ENCODE measurements at places on chromosomes 16 and 17.

GRCh38 chr16:59042301-59042700 is 308.2 kb upstream of the GOT2 start:
- no peak for DNase-seq

- peak; percentile 70 for DNase-seq
Measured at GRCh38 chr17:77829843-77830799, 128.4 kb upstream of the TNRC6C start.

DNA sequence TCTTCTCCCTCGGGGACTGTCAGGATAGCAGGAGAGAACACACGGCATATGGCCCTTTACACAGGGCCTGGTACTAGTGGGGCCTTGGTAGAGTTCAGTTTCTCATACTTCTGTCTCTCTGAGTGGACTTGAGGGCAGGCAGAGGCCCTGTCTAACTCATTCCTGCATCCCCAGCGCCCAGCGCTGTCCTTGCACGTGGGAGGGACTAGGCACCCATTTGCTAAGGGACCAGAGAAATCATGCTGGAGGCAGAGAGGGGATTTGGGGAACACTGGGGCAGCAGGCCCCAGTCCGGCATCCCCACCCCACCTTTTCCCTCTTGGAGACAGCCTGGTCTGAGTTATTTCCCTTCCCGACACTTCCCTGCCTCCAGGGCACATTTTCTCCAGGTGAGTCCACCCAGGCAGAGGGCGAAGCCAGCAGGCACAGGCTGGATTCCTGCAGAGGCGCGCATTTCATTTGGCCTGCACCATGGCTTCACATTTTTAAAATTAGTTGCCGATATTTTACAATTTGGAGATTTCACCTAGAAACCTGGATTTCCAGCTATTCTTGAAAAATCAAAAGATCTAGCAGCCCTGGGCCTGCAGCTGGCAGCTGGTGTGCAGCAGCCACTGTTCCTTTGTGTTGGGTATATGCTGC is 9.7 kb upstream of the NKD1 start:
- DNase-seq = no peak

GRCh38 chr17:36755586-36755985 is 154.2 kb downstream of the MRM1 start:
- DNase-seq = peak; percentile 16

- DNase-seq = no peak
Measured at GRCh38 chr17:50239937-50240336, 34.3 kb upstream of the TMEM92 start.

GRCh38 chr16:55282441-55282840 is 41.6 kb upstream of the IRX6 start:
- DNase-seq = no peak

GRCh38 chr17:3886776-3887175 is 6.1 kb downstream of the CAMKK1 start:
- DNase-seq = no peak

DNA sequence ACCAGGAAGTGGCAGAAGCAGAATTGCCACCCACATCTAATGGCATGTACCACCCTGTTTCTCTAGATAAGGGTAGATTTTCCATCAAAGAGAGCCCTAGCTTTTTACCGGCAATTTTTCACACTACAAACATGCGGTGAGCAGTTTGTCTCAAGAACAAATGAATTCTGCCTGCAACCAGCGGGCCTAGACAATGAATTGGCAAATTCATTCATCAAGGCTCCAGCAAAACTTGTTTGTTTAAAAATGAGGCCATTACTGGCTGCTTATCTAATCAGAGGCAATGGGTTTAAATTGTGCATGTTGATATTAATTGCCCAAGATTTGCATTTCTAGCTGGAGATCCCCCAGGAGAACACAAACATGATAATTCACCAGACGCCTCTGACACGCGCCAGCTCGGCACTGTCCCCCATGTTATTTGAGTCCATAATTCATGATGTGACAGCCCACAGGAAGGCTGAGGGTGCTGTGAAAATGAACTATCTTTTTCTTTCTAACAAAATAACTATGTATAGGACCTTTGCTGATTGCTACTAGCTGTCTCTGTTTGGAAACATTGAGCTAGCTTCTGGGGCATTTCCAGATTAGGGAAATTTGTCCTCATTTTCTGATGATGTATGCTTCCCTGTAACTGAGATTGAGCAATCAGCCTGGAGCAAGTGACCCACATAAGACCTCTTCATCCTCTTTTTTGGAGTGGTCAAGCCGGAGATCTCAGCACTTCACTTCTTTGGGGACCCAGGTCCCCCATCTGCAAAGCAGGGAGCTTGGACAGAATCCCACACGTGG is 80.8 kb downstream of the CNGB1 start:
- peak; percentile 50 for DNase-seq

- DNase-seq = peak; percentile 36
Measured at GRCh38 chr17:70168044-70168976, 1.0 kb upstream of the KCNJ2 start.

DNA sequence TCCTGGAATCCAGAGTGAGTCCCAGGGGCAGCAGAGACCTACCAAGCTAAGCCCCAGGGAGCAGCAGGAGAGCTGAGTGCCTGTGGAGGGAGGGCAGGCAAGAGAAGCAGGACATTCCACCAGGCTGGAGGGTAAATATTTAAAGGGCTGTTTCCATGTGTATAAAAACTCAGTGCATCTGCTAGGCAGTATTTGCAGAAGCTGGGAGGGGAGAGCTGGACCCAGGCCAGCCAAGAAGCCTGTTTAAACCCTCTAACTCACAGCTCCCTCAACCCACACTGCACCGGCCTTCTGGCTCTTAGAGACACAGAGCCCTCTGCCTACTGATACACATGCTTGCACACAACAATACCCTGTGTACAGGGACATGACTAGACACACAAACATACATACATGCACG is 22.5 kb upstream of the TMEM132E start:
- DNase-seq = no peak

- DNase-seq = peak; percentile 85
Measured at GRCh38 chr16:85220125-85220839, 108.0 kb upstream of the CIBAR2 start.

- no peak for DNase-seq
Measured at GRCh38 chr17:80265205-80266068, 4.8 kb downstream of the RNF213 start.

DNA sequence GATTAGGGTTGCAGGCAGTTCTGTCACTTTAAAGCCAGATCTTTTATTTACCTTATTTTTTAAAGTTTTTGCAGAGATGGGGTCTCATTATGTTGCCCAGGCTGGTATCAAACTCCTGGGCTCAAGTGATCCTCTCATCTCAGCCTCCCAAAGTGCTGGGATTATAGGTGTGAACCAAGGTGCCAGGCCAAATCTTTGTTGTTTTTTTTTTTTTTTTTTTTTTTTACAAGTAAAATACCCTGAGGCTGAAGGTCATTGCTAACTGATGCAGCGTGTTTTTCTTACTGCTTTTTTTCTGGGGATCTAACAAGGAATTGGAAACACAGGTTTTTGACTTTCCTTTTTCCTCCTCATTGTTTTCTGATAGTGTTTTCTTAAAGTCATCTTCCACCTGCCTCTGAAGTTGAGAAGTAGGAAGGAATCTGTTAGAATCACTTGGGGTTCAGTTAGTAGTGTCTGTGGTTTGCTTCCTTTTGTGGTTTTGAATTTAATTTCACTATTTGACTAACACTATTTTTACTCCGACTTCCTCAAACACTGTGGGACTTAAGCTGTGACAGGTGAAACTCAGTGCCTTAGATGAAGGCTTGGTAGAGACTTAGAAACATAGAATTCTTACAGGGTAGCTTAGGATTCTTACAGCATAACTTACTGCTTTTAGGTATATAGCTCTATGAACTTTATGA is 22.2 kb downstream of the CLTC start:
- DNase-seq = no peak

- no peak for DNase-seq
Measured at GRCh38 chr17:11954936-11955335, 42.3 kb downstream of the ZNF18 start.

DNA sequence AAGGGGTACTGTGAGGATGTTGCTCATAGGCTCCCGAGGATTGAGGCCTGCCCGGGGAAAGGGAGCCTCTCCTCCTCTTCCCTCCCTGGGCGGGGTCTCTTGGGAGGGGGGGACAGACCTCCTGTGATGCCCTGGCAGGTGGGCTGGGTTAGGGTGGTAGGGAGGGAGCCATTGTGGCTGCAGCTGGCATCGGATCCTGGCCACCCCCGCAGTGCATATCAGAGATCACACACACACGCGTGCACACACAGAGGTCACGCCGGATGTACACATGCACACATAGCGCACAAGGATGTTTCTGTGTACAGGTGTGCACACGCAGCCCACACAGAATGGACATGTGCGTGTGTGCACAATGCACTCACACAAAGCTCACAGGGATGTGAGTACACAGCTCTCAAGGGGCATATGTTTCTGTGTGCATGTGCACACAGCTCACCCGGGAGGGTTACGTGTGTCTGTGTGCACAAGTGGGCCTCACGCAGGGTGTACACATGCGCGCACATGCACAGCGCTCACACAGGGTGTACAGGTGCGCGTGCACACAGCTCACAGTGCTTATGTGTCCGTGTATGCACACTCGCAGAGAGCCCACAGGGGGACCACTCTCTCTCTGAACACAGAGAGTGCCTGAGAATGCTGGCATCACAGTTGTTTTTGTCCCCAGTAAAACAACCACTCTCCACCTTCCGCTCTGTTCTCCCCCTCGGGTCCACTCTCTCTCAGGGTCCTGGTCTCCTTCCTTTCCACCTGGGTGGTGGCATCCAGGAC is 2.4 kb downstream of the GJD3 start:
- DNase-seq = no peak

- no peak for DNase-seq
Measured at GRCh38 chr17:49450735-49451134, 36.1 kb upstream of the PHB1 start.

GRCh38 chr17:49247944-49248343 is 17.4 kb upstream of the PHOSPHO1 start:
- no peak for DNase-seq

GRCh38 chr16:19874026-19874425 is 10.6 kb downstream of the GPRC5B start:
- no peak for DNase-seq
